Activated CD8-positive, alpha-beta memory T cell treated with anti-CD3 and anti-CD28 coated beads, Interleukin-2, amount 50 U/mL, for 48 hours (primary cell): ENCODE measurements at places on chromosomes 3 and 15.

- no peak for DNase-seq
Observed at GRCh38 chr3:59143447-59143846, 93.6 kb upstream of the CFAP20DC start.

DNA sequence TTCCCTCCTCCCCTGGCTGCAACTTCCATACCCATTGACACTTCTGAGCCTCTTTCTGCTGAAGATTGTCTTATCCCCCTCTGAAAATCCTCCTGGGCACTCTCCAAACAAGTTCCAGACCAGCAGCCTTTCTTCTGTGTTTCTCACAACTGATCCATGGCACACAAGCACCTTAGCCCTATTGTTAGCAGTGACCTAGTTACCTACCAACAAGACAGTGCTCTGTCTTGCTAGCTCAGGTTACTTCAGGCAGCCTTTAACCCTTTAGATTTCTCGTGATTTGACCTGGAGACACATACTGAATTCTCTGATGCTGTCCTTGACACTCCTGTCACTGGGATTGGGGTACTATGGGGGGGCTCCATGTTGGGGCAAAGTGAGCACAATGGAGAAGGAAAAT, 82.1 kb downstream of the GTF2E1 start:
- no peak for DNase-seq

GRCh38 chr3:107392549-107393165, 15.4 kb downstream of the CCDC54 start:
- no peak for DNase-seq

DNA sequence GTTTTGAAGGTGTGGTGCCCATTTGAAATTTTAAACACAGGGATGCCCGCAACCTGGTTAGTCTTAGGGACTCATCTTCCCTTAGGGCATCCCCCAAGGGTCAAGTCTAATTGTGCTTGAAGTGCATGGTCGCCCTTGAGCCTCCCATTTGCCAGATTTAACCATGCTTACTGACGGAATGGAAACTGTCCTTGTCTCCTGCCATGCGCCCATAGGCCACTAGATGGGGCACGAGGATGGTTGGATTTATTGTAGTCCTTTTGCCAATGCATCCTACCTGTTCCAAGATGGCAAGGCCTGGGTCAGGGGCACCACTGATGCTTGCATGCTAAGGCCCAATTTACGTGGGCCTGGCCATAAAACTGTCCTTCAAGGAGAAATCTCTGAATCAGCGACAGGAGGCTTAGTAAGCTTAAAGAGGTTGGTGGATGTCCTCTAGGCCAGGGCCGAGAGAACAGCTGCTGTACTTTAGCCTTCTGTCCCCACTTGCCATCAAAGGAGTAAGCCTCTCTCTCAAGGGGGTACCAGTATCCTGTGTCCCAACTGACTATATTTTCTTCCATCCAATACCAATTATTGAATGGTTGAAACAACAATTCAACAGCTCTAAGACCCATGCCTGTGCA, 355.4 kb downstream of the OTOL1 start:
- peak; percentile 74 for DNase-seq

DNA sequence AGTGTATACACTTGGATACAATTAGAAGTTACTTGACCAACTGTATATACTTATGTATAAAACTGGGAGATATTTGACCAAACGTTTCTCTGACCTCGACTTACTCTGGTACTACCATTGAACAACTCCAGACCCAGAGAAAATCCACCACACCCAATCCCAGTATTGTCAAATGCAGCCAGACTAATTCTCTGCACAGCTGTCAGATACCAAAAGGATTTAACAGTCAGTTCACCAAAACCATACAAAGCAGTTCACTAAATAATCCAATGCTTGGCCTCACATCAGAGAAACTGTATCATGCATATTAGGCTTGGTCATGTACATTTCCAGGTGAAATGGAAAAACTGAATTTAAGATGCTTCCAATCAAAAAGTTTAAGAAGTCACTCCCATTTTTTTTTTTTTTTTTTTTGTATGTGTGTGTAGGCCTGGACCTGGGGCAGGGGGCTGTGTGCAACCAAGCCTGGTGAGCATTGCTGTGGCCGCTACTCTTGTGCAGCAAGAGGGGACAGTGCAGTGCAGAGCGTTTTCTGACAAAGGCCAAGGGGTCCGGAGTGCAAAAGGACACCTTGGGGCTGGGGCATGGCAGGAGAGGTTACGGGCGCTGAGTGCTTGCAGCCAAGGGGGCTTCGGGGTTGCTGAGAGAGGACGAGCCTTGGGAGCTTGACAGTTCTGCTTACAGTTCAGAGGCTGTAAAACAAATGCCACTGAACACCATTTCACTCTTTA, 1.4 kb downstream of the TOMM70 start:
- DNase-seq = no peak

- DNase-seq = no peak
Observed at GRCh38 chr3:127475975-127476705, 114.4 kb downstream of the TPRA1 start.

GRCh38 chr3:123397050-123397590, 51.8 kb downstream of the ADCY5 start:
- no peak for DNase-seq

DNA sequence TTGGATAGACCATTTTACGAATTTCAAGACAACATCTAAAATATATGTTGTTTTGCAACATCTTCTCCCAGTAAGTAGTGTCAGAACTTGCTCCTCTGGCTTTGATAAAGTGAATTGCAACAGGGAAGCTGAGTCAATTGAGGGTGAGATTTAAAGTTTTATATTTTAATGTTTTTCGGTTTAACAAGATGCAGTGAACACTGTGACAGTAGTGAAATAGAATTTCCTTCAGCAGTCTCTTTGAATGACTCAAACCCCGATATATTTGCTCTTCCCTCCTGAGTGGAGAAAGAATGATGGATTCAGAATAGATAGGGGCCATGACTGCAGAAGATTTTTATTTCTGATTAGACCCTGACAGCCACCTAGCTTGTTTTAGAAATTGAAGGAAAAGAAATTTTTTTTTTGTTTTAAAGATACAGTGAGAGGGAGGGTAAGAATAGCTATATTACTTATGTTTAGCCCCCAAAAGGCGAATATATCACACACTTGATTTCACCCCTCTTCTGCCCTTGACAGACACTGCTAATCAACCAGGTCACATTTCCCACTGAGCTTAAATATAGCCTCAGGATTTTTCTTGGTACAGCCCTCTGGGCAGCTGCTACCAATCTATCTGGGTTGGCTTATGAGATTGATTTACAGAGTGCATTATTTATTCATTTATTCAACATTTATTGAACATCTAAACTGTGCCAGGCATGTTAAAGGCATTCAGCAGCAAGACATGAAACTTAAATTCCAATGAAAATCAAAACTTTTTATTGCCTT, 183.3 kb upstream of the ADAMTS9 start:
- no peak for DNase-seq

DNA sequence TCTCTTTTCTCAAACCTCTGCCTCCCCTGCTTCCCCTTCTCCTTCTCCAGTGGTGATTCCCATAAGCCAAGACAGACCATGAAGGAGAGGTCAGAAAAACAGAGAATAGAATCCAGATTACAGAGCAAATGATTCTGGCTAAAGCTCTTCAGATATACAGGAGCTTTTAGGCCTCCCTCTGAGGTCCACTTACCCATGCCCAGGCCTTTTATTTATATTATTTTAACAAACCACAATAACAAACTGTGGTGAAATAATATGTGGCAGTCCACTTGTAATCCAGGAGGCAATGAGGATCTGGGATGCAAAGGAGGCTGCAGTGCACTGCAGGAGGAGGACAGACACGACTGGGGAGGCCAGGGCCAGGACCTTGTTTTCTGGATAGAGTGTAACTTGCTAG, 104.1 kb downstream of the STAC start:
- DNase-seq = no peak

DNA sequence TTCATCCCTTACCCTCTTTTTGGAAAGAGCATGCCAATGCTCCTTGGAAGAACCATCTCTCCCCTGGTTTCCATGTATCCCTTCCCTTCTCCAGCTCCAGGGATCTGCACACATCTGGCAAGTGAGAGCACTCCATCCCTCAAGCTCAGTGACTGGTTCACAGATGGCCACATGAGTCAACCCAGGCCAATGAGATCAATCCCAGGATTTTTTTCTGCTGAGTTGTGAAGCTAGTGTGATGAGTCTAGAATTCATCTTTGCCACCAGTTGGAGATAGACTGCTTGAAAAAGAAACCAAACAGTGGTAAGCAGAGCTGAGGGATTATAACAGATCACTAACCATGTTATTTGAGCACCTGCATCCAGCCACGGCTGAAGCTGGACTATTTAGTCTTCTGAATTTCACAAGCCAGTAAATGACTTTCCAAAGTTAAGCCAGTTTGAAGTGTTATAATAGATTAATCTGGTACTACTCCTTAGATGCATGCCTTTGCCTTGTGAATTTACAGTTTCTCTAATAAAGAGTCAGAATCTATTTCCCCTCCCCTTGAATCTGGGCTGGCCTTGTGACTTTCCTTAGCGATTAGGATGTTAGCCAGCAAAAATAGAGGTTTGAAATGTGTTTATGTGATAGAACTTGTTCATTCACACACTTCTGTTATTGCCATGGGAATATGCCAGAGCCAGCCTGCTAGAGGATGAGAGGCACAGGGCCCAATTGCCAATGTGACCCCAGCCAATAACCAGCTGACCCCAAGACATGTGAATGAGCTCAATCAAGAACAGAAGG, 159.8 kb downstream of the WNT5A start:
- no peak for DNase-seq

GRCh38 chr3:36206956-36207580, 173.2 kb upstream of the STAC start:
- no peak for DNase-seq

DNA sequence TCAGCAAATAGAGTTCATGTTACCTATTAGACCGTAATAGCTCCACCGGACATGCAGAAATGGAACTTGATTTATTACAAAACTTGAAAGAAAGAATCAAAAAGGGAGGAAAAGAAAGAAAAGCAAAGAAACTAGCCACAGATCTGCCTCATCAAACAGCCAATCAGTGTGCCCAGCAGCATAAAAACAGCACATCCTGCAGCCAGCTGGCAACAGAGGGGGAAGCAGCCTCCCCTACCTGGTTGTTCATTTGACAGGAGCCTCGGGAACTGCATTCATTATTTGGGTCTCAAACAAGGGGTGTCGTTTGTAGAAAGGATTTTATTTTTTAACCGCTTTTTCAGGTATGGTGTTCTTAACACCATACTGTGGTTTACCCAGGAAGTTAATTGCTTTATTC, 181.5 kb upstream of the TOPAZ1 start:
- no peak for DNase-seq

GRCh38 chr3:37768107-37768809, 93.4 kb upstream of the CTDSPL start:
- no peak for DNase-seq

- DNase-seq = no peak
Observed at GRCh38 chr3:164791263-164791662, 287.0 kb downstream of the SI start.

- no peak for DNase-seq
Observed at GRCh38 chr3:105988540-105989212, 119.9 kb upstream of the CBLB start.

GRCh38 chr3:127224118-127224517, 31.2 kb downstream of the PRR23E start:
- no peak for DNase-seq

- no peak for DNase-seq
Observed at GRCh38 chr3:2166552-2166951, 67.9 kb downstream of the CNTN4 start.

DNA sequence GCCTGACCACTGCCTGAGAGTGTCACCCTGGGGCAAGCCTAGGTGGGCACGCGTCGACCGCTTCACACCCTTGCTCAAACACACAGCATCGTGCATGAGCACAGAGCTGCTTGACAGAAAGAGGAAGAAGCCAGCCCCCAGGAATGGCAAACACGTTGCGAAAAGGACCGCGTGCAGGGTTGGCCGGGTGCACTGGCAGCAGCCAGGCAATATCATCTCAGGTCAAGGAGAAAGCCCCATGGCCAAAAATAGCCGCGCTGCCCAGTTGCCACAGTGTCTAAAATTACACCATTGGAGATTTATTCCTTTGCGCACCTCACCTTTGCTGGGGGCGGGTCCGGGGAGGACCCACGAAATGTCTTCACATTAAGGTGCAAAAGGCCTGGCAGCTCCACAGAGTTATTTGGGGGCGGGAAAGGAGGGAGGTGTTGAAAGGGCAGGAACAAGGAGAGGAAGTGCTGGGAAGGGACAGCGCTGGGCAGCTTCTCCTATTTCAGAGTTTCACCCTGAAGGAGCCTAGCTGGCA, 44.7 kb upstream of the NR2F2 start:
- DNase-seq = no peak

GRCh38 chr15:28984421-28985315, 98.9 kb downstream of the APBA2 start:
- no peak for DNase-seq

- DNase-seq = no peak
Observed at GRCh38 chr3:127706312-127706711, 33.6 kb downstream of the ABTB1 start.

GRCh38 chr3:179016979-179017670, 54.5 kb downstream of the ZMAT3 start:
- DNase-seq = no peak

DNA sequence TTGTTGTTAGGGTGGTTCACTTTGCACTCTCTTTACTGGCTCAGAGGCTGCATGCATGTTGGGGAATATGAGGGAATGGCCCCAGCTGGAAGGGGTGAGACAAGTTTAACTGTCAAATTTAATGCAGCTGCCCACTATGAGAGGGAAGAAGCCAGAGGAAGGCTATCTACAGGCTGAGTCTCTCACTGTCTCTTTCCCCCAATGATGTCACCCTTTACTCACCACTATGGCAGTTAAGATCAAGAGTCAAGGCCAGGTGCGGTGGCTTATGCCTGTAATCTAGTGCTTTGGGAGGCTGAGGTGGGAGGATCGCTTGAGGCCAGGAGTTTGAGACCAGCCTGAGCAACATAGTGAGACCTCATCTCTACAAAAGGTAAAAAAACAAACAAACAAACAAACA, 12.2 kb upstream of the RBMS3 start:
- DNase-seq = no peak

DNA sequence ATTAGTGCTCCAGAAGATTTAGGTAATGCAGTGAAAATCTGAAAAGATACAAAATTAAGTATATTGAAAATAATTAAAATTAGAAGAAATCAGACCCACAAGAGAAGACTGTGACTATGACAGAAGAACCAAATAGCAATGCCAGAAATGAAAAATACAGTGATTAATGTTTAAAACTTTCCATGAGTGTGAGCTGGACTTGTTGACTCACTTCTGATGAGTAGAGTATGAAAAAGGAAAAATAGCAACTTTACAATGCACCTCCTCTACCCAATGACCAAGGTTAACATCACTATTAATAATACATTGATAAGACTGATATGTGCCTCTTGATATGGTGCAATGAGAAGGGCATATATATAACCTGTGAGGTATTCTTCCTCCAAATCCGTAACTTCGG, 39.3 kb upstream of the SLC22A13 start:
- DNase-seq = no peak

GRCh38 chr3:25169151-25169550, 258.9 kb upstream of the RARB start:
- DNase-seq = no peak

DNA sequence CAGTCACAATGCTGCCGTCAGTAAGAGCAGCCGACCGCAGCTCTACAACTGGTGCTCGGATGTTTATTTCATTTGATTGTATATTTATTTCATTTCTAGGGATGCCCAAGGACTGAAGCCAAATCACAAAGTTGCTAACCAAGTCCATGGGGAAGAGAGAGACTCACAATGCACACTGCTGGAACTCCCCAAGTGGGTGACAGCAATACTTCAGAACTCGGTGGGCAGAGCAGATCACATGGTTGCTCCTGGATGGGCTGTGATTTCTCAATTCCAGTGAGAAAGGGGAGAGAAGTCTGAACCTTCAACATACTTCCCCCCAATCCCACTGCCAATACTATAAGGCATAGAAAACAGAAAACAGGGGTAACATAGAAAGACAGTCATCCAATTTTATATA, 265.8 kb upstream of the WNT5A start:
- no peak for DNase-seq
